ENCODE measurements at places on chromosomes 2 and 18.

- no peak for DNase-seq
Observed at GRCh38 chr18:47779381-47779780, 151.1 kb downstream of the SMAD2 start.

DNA sequence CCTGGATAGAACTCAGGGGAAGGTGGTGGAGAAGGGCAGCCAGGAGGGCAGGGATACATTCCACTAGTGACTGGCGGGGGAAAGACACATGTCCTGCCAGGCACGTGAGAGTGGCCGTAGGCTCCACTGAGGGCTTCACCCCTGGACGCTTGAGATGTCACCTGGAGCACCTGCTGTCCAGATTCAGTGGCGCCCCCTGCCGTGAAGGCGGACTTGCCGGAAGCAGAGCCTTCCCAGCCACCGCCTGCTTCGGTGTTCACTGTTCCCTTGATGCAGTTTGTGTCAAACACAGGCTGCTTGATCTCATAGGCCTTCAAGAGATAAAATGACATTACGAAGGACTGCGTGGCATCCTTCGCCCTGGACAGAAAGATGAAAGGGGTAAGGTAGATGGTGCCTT, 335.3 kb downstream of the ZNF521 start:
- DNase-seq: no peak

DNA sequence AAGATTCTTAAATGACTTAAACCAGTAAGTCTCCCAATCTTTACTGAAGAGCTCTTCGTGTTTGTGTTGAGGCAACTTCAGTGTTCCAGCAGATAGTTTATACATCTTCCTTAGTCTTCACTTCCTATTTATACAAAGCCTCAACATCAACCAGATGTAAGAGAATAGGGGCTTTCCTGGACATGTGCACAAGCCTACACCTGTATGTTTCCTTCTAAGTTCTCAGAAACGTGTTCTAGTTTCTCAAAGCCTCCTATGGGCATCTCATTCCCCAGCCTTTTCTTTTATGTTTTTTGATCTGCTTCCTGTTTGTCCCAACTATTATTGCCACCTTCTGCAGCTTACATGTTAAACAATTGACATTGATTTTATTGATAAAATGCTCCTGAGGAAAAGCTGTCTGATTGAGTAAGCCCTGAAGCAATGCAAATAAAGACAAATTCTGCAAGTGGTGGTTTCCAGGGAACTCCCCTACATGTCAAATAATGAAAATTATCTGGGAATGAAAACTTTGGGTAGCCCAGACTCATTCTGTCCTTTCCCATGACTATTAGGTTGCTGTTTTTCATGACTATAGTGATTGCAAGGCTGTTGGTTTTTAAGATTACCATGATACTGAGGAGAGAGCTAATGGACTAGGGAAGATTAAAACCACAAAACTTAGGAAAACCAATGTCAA, 663.3 kb upstream of the ACVR2A start:
- DNase-seq: no peak

DNA sequence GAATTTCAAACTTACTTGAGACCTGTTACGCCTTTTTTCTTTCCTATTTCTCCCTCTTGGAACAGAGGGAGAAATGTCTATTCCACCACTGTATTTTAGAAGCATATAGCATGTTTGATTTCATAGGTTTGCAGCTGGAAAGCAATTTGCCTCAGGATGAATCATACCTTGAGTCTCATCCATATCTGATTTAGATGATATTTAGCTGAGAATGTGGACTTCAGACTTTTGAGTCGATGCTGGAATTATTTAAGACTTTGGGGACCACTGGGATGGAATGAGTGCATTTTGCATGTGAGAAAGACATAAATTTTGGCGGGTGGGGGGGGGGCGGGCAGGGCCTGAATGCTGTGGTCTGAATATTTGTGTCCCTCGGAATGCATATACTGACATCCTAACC, 282.7 kb upstream of the STON1 start:
- DNase-seq: no peak

DNA sequence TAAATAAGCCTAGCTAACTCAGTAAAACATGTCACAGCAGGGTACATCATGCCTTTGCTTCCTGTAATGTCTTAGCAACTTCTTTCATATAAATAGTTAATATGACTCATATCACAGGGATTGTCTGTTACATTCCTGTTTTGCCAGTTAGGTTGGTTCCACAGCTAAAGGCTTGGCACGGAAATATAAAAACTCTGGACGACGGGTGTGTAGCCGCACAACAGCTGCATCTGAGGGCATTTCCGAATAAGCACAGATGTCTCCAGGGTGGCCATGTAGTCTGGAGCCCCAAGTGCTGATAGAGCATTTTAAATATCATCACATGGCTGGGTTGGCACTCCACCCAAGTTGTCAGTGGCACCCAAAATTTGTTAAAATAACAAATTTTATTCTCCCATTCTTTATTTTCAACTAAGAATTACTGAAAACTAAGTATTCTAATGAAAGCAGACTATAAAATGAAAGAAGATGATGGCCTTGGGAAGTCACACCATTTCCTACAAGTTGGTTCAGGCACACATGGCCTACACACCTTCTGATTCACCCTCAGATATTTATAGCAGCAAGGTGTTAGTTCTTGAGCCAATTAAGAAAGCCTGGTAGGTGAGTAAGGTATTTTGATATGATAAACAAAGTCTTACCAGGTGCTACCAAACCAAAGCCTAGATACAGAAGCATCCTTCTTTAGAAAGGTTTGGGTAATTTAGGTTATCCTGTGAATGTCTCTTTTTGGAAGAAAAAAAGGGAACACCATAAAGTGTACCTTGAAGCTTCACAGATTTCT, 61.8 kb upstream of the STK17B start:
- DNase-seq: no peak

GRCh38 chr2:239313776-239314175, 87.0 kb downstream of the HDAC4 start:
- no peak for DNase-seq

GRCh38 chr2:132442278-132442677, 25.7 kb downstream of the GPR39 start:
- no peak for DNase-seq
